MCF 10A (cell line): ENCODE measurements at places on chromosomes 11 and 22.
A peak's percentile ranks its signal among the peaks of the same experiment; 100 is the strongest.

DNA sequence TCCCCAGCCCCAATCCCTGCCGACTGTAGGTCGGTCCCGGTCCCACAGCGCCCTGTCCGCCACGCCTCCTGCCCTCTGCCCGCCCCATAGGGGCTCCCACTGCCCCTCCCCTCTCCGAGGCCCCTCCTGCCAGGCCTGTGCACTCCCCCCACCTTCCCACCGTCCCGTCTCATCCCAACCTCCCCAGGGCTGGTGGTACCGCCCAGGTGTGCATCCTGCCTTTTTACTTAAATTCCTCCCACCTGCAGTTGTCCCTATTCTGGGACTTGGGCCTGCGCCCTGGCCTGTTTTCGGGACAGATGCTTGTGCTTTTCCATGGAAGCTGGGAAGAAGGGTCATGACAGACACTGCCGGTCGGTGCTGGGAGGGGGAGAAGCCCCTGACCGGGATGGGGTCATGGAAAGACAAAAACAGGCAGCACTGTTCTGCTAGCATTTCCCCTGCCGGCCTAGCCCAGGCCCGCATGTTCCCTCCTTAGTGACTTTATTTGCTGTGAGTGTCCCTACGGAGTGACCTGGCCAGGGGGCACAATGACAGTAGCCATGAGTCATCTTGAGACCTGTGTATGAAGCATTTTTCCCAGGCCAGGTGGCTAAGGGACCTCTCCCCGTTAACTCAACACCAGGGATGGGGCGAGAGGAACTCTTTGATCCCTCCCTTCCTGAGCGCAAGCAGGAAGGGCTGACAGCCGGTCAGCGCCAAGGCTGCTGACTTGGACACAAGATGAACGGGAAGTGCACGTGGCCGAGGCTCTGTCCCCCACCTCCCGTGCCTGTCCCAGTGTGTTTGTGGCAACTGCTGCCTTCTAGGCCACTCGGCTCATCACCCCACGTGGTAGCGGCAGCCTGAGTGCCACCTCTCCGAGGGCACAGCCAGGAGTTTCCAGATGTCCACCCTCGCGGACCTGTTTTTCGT, 7.1 kb downstream of the TBX1 start:
- DNase-seq, result no peak

DNA sequence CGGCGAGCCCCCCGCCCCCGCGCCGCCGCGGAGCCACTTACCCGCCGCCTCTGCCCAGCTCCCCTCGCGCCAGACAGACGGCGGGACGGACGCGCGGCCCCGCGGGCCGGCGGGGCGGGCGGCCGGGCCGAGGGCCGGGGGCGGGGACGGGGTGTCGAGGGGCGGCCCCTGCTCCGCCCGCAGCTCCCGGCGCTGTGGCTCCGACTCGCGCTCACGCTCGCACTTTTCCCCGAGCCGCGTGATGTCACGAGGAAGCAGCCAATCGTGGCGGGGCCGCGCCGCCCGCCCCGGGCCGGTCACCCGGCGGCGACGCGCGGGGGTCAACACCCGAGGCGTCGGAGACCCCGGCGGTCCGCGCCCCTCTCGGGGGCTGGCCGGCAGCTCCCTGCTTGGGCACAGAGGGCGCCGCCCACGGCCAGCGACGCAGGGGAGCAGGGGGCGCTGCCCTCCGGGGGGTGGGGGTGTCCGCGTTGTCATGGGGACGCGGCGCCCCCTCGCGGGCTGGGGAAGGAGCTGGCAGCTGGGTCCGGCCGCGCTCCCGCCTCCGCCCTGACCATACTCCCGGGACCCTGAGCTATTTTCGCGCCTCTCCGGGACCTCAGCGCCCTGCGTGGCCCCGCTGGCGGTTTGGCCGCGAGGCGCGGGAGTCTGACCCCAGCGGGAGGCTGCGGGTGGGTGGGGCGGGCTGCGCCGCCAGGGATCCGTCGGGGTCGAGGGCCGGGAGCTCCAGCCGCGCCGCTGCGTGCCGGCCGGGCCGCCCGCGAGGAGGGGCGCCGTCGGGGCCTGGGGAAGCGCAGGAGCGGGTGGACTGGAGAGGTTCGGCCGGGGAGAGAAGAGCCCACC, at the start of gene CHRM4:
Gene CHRM4, minus strand, starts transcription at position 199 of the 843 bp plus-strand sequence. CDS start 5,219 bp downstream, outside the sequence.
- no peak for DNase-seq

DNA sequence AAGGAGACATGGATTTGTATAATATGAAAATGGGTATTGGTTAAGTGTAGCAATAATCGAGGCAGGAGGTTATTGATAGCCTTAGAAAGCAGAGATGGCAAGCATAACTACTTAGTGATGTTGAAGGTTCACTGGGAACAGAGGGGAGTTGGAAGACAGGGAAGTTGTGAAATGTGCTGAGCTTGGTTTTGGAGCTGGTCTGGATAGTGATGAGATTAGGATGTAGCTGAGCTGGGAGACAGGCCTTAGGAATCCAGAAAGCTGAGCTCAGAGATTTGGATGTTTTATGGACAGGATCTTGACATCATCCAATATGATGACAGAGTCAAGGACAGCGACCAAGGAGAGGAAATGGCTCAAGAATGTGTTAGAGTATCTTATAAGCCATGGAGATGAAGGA, 113.1 kb downstream of the ARHGAP42 start:
- no peak for DNase-seq

- DNase-seq, result no peak
Measured at GRCh38 chr22:46452195-46453005, 85.0 kb downstream of the CELSR1 start.

DNA sequence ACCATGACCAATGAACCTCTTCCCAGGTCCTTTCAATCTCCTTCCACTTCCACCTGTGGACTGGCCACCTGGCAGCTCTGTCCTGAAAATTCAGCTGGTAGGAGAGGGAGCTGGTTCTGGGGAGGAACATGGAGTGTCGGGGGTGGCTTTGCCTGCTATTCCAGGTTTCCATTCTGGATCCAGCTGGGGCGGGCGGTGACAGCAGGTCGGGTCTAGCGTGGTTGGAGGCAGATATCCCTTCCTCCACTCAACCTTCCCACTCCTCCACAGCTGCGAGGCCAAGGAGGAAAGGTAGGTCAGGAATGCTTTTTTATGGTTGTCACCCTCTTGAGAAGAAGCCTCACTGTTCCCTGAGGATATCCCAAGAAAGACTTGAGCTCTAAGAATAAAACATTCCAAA, 3.3 kb downstream of the NRGN start:
- no peak for DNase-seq

GRCh38 chr11:102920118-102920684, 35.3 kb downstream of the MMP13 start:
- DNase-seq, result no peak

DNA sequence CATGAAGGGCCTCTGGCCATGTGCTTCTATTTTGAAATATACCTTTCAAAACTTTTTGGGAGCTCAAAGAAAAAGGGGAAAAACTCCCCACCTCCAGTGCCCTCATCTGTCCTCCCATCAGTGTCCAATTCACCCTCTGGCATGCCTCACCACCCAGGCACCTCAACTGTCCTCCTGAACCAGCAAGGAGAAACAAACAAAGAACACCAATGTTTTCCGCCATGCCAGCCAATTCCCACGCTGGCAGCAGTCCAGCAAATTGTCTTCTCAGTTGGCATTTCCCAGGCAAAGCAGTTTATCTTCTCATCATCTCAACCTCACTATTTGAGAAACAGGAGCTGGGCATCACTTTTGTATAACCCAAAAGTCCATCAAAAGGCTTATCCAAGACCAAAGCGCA, 496.9 kb downstream of the SOX6 start:
- no peak for DNase-seq

GRCh38 chr11:8250981-8251615, 12.6 kb downstream of the LMO1 start:
- DNase-seq, result no peak

DNA sequence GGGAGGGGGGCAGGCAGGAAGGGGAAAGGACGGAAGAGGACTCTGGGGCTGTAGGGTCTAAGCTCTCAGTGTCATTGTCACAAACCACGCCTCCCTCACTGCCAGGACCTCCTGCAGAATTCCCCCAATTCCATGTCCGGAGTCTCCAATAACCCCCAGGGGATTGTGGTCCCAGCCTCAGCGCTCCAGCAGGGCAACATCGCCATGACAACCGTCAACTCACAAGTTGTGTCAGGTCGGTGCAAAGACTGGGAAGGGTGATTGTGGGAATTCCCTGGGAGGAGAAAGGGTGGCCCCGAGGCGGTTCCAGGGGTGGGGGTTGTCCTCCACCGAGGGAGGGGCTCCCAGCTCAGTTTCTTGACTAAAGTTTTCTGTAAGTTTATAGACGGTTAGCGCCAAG, 86.0 kb downstream of the FEZ1 start:
- peak; percentile 36 for DNase-seq

- DNase-seq, result peak; percentile 20
Measured at GRCh38 chr11:35088226-35088625, 50.7 kb upstream of the CD44 start.

DNA sequence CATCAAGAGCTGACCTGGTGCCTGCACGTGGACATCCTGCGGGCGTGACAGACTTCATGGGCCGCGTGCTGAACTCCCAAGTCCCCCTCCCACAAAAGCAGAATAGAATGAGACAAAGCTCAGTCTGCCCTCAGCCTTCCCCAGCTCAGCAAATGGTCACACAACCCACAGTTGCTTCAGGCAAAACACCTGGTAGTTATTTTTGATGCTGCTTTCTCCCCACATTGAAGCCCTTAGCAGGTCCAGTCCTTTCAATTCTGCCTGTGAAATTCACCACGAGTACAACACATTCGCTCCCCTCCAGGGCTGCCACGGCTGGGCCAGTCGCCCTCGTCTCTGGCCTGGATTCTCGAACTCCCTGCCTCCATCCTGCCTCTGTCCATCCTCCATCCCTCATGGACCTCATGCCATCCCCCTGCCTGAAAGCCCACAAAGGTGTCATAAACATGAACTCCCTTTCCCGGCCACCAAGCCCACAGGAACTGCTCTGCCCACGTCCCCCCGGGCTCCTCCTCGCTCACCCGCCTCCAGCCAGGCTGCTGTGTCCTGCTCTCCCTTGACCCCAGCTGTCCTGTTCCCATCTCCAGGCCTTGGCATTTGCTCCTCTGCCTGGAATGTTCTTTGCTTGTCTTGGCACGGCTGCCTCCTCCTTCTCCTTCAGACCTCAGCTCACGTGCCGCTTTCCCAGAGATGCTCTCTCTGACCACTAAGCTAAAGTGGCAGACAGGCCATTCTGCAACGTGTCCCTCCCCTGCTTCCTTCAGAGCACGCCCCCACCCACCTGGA, 42.1 kb downstream of the SCUBE1 start:
- DNase-seq, result no peak

DNA sequence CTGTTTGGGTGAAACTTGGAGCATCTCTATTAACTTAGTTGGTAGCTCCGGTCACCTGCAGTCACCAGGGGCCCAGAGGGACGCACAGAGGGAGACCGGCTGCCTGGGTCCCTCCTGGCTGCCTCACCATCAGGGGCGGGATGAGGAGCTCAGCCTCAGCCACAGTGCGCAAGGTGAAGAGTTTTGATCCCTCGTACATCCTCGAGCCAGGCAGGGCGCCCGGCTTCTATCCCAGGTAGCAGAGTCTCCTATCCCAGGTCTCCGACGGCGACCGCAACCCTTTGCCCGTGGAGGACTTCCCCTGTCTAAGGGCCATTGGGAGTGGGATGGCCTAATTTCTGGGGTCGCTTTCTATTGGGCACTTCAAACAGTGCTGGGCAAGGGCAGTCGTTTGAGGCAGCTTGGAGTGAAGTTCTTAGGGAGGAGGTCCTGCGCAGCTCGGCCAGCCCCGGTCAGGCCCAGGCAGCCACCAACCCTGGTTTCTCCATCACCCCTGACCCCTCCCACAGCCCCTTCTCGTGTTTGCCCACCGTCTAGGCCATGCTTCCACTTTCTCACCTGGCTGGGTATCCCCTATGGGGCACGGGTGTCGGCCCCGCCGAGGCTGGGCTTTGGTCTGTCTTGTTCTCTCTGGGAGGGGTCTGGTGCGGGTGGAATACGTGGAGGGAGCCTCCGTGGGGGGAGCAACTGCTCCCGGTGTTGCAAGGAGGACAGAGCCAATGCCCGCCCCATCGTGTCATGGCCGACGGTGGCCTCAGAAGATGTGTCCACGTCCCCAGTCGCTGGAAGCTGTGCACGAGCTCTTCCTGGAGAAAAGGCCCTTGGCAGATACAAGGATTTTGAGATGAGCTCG, 3.6 kb upstream of the MRGPRG start:
- DNase-seq, result no peak

DNA sequence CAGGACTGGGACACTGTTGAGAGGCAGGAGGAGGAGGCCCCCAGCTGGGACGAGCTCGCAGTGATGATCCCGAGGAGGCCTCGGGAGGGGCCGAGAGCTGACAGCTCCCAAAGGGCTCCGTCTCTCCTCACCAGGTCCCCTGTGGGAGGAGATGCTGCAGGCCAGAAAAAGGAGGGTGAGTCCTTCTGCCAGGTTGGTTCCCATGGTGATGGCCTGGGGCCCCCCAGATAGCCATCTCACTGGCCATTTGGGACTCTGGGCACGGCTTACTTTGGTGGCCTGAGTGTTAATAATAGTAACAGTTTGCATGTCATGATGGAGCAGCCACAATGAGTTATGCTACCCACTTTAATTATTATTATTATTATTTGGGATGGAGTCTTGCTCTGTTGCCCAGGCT, 18.9 kb downstream of the TRIOBP start:
- no peak for DNase-seq

DNA sequence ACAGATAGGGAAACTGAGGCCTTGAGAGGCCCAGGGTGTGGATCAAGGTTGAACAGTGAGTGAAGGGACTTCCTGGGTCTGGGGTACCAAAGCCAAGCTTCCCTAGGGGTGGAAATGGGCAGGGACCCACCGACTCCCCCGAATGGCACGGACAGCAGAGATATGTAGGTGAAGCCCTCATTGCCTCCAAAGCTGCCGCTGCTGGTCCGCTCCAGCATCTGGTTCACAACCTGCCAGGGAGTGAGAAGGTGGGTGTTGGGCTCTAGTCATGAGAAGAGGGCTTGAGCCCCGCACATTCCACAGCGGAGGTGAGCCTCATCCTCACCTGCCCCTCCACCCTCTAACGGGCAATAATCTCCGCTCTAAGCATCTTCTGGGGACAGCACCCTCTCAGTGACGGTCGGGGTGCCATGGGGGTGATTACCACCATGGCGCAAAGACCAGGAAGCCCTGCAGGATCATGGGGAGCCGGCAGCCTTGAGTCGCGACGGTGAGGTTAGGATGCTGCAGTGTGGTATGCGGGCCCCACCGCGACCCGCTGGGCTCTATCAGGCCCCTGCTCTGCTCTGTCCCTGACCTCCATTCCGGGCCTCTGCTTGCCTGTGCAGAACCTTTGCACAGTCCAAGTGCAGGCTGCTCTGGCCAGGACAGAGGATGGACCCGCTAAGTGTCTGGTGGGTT, 10.8 kb downstream of the ALDH3B2 start:
- no peak for DNase-seq

GRCh38 chr11:7605186-7605943, 67.9 kb downstream of the CYB5R2 start:
- no peak for DNase-seq

- no peak for DNase-seq
Measured at GRCh38 chr11:124511745-124512144, 31.7 kb downstream of the OR8B12 start.

DNA sequence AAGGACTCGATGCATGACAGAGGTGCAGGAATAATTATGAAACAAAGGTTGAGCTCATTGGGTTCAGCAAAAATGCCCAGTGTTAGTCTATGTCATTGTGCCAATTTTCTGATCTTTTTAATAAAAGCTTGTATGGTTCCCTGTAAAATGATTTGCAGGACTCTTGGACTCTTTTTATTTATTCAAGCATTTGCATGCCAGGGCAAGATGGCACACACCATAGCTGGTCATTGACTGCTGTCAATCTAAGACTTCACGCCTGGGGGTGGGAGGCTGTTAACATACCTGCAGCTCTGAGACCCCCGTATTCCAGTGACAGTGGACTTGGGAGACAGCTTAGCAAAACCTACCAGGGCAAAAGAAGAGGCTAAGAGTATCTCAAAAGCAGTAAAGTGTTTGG, 32.0 kb upstream of the ANO1 start:
- DNase-seq, result no peak

- DNase-seq, result no peak
Measured at GRCh38 chr22:46090036-46090591, 60.2 kb upstream of the PPARA start.
